ENCODE measurements at places on chromosomes 16 and 17.

DNA sequence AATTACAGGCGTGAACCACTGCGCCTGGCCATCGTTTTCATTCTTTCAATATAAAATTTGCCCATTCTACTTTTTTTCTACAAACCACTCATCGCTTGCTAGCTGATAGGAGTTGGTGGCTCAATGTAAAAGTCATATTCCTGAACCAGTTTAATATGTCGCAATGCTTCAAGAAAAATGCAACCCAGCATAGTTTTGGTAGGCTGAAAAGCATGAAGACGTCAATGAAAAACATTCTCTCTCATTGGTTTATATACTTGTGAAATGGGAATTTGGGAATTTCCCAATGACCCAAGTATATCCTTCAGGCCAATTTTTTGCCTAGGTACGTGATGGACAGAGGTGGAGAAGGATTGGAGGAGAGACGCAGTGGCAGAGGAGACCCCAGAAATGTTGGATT, 26.9 kb downstream of the USP43 start:
- no peak for DNase-seq

DNA sequence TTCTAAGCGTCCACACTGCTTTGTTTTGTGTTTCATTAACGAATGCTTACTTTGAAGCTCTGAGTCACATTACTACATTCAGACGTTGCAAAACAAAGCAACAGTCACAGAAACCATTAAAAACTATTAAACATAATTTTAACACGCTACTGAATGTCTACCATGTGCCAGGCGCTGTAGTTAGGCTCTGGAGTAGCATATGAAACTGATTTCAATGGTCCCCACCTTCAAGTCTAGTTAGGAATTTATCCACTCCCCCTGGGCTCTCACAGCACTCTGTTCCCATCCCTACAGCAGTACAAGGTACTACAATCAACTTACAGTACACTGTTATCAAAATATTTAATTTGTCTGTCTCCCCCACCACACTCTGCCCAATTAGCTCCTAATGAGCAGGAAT, 631 bp downstream of the UTP6 start:
- no peak for DNase-seq

- DNase-seq, result no peak
These were observed 1.2 kb downstream of the RASD1 start for GRCh38 chr17:17494870-17495535.

DNA sequence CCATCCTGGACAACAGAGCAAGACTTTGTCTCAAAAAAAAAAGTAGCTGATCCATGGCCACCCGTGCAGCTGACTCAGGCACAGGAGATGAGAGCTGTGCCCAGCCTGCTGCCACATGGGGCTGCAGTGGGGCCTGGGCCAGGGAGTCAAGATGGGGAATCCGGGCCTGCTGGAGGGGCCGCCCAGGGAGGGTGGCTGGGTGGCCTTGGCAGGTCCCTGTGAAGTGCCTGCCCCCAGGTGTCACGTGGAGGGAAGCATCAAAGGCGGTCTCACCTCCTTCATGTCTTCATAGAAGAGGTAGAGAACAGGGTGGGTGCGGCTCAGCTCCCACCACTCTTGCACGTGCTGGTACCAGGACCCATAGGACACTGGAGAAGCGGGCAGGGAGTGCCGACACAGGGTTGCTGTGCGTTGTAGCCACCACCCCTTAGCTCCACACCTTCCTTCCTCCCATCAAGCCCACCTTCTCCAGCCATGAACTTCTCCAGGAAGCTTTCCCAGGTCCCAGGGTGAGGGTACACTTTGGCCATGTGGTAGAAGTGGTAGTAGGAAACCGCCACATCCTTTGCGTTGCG, 3.8 kb downstream of the SULT1A2 start:
- DNase-seq, result no peak

GRCh38 chr17:49997301-49997650, 2.3 kb upstream of the DLX3 start:
- no peak for DNase-seq

- DNase-seq, result no peak
These were observed 76.4 kb downstream of the GPR139 start for GRCh38 chr16:19997264-19997663.

GRCh38 chr17:44547625-44548267, 9.5 kb upstream of the FZD2 start:
- DNase-seq, result no peak

DNA sequence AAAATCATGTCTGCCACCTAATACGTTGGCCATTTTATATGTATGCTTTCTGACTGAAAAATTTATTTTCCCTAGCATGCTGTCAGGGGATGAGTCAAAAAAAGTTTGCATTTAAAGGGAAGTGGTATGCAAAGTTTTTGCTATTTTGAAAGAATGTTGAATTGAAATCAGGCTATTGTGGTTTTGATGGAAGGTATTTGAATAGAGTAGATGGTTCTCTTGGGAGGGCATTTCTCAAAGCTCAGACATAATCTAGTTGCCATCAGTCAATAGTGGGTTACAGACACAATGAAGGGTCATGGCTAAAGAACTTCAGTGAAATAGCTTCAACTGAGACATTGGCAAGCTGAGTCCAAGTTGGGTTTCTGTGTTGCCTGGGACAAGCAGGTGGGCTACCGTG, 102.4 kb downstream of the MAP2K6 start:
- no peak for DNase-seq

DNA sequence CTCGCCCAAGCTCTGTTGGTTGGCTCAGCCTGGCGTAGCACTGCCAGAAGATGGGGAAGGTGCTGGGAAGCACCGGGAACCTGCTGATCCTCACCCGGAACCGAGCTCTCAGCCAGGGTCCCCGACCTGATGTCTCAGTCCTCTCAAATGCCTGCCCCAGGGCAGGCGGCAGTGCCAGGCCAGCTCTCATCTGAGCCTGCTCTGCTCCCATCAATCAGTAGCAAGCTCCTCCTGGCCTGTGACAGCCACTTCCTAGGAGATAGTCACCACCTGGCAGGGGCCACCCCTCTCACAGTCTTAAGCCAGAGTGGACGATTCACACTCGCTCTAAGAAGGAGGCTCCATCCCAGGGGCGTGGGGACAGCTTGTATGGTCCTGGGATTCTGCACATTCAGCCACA, 62.0 kb downstream of the ENGASE start:
- no peak for DNase-seq

DNA sequence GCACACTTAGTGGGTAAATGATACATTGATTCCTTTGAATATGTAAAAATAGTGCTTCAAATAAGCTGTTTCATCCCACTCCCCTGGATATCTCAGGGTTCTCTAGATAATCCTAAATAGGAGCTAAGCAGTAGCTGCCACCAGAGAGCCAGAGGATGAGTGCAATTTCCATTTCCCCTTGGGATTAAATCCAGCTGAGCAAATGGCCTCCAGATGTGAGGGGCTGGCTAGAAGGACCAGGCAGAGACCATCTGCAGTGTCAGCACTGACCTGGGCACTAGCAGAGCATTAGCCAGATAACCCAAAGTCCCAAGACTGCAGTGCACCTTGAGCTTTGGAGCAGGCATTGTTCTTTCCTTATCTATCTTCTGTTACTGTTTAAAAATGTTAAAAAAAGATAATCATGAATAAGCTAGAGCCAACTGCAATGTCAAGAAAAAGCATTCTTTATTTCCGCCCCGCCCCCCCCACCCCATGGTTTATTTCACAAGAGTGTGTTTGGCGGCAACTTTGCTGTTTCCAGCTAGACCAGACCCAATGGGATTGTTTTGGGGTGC, 19.5 kb downstream of the GPR179 start:
- no peak for DNase-seq
